ENCODE measurements at places on chromosomes 5 and 9.

DNA sequence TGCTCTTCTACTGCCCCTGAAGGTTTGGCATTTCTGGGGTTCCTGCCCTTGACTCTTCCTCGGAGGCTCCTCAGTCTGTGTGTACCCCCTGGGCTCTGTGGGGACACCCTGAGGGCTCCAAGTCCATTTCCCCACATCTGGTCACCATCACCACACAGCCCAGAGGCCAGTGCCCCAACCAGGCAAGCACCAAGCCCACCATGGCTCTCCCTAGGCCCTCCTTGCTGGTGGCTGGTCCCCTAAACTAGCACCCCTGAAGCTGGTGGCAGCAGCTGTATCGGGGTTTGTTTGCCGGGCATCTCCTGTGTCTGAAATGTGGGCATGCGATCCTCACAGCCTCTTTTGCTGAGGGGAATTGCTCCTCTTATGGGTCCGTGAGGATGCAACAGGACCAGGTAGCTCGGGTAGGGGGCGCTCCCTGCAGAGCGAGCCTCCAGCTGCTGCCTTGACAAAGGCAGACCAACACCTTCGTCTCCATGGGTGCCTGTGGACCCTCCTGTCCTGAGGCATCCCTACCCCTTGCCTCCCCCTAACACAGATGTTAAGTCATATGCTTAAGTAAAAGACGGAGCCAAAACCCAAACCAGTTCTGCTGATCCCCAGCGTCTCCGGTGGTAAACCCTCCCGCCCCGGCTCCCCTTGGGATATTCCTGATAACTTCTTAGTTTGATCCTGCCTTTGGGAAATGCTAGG lies 138.9 kb upstream of the IRX4 start:
- DNase-seq: no peak

- DNase-seq: no peak
Measured at GRCh38 chr5:22708770-22709328, 144.3 kb downstream of the CDH12 start.

DNA sequence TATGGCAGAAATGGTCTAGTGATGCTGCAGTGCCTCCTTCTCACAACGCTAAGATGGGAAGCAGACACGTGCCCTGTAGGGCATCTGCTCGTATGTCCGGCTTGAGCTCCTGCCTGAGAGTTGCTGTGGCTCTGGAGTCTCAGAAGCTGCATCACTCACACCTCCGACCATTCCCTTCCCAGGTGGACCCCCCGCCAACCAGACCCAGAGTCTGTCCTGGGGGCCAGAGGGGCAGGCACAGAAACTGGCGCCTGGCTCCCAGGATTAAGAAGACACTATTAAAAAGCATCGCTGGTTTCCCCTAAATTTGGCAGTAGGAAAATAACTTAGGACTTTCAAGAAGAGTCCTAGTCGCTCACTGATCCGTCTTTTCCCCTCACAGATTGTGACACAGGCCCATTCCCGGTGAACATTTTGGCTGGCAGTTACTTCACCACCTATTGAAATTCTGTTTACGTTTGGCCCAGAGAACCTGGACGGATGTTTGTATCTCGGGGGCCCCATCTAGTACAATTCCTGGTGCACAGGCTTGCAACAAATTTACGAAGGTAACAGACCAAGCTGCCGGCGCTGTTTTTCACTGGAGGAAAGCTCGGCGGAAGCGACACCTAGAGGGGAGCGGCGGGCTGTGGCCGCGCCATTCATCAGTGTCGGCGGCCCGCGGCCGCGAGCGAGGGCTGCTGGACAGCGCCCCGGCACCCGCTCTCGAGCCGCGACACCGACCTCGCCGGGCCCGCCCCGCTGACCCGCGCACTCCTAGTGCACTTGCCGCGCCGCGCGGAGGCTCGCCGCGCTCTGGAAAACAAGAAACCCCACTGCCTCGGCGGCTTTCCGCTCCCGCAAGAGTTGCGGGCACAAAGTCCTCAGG lies 1.6 kb downstream of the FSTL4 start:
- no peak for DNase-seq

DNA sequence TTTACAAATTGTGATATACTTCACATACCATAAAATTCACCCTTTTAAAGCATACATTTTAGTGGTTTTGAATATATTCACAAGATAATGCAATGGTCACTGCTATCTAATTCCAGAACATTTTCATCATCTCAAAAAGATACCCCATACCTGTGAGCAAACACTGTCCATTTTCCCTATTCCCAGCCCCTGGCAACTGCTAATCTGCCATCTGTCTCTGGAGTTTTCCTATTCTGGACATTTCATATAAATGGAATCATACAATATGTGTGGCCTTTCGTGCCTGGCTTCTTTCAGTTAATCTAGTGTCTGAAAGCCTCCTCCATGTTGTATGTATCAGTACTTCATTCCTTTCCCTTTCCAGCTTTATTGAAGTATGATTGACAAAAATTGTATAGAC lies 14.7 kb downstream of the SNX30 start:
- DNase-seq: no peak

GRCh38 chr9:123820139-123820538 lies 109.8 kb downstream of the DENND1A start:
- DNase-seq: no peak

- DNase-seq: no peak
Measured at GRCh38 chr5:81895307-81895706, 76.5 kb upstream of the ATG10 start.

GRCh38 chr5:68316469-68316868 lies 100.9 kb downstream of the PIK3R1 start:
- no peak for DNase-seq

DNA sequence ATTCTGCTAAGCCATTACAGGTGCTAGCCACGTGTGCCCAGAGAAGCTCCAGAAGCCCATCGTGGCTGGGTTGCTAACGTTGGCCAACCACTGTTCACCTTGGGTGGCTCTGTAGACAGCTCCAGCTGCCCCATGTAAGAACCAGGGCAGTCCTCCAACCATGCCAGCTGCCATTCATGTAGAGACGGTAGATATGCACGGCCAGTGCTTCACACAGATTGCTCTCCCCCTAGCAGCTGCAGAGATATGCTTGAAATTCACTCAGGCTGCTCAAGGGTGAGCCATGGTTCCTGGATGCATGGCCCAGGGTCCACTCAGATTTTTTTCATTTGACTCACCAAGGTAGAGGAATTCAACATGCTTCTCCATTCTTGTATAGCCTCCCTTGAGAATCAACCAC lies 31.0 kb downstream of the GADD45G start:
- no peak for DNase-seq

DNA sequence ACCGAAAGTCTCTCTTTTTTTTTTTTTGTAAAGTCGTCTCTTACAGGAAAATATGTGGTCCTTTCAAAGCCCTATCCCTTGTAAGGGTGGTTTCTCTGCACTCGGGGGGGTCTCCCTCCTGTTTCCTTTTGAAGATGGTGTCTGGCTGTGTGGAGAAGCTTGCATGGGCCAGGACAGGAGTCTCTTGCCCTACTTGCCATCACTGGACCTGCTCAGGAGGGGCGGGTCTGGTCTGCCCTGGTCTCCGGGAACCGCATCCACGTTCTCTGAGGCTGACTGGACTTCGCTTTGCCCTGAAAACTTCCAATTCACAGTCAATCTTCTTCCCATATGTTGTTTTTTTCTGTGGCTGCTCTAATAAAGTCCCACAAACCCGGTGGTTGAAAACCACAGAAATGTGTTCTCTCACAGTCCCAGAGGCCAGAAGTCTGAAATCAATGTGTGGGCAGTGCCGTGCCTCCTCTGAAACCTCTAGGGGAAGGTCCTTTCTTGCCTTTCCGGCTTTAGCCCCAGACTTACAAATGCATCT lies 92.9 kb upstream of the IER5L start:
- DNase-seq: no peak

- DNase-seq: no peak
Measured at GRCh38 chr9:114223564-114224246, 68.4 kb downstream of the COL27A1 start.

GRCh38 chr9:135321580-135321979 lies 158.0 kb upstream of the PPP1R26 start:
- no peak for DNase-seq

DNA sequence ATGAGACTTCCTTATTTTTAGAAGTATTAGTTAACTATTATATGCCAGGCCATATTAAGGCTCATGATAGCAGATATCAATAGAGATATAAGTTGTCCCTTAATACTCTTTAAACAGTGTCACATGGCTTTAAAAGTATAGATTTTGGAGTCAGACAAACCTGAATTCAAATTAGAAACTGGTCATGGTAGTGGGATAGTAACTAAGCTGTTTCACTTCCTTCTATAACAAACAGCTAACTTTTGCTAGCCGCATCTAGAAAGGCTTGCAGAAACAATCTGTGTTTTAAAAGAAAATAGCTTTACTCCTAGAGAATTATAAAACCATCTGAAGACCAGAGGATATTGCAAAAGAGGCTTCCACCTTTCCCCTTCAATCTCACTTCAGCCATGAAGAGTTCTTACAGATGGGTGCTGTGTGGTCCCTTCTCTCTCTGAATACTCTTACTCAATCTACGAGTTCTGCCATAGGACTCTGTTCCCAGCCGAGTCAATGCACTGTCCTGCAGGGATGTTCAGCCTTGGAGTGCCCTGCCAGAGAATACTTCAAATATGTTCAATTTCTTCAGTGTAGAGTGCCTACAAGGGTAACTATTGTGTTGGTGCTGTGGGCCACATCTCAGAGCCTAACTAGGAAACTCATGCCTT lies 810.2 kb downstream of the EFNA5 start:
- no peak for DNase-seq

DNA sequence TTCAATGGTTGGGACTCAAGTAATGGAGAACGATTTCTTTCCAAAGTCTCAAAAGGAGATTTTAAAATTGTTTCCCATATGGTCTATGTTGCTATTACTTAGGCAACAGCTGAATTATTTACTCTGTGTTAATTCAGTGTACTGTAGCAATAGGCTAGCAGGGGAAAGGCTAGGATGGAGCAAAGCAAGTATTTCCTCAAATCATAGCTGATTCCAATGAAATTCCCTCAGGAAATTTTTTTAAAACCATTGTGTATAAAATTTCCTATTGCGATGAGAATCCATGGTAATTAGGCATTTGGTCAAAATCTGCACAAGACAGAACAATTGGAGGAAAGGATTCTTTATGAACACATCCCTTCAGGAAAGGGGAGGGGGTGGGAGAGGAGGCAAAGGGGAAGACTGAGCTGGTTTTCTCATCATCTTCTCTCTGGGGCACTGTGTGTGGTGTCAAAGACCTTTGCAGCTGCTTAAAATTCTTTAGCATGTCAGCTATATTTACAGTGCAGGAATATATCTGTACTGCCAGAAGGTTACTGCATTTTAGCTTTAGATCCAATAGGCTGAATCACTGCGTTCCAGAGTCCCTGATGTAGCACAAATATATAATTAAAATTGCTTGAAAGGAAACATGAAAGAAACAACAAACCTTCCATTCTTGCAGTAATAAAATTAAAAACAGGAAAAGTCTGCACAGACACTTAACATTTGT lies 95.3 kb downstream of the ZNF608 start:
- no peak for DNase-seq

- no peak for DNase-seq
Measured at GRCh38 chr5:43622074-43622473, 19.1 kb downstream of the NNT start.

All from stimulated activated CD4-positive, alpha-beta T cell treated with anti-CD3 and anti-CD28 coated beads, TNF-alpha, amount 100 ng/mL, for 24 hours (primary cell).